Naive B cell (primary cell): ENCODE measurements at places on chromosomes 13 and 19. TPM values are rescaled to one million over a fixed set of nuclear protein-coding genes. Genes with fewer than 3 reads are reported as not detected.

Gene PGLYRP1
- 1.6 TPM for polyA plus RNA-seq

Gene ZNF574
- 16.2 TPM for polyA plus RNA-seq

Gene PNMA8B
- polyA plus RNA-seq = 1.3 TPM

Gene IRGC
- polyA plus RNA-seq = not detected

GRCh38 chr13:57633141-57633949 is 1.8 kb downstream of the PCDH17 start:
- H3K27ac ChIP-seq = no peak overlapping the region
- peak overlapping the region; percentile 44 for H3K4me3 ChIP-seq
- H3K36me3 ChIP-seq = no peaks in the 10 kb centered on the region
- H3K27me3 ChIP-seq = peaks cover 45% of the 10 kb centered on the region
- H3K4me1 ChIP-seq = peaks cover 32% of the 10 kb centered on the region

GRCh38 chr19:1098177-1099051 is 3.2 kb upstream of the POLR2E start:
- no peak overlapping the region for H3K27ac ChIP-seq
- no peaks in the 10 kb centered on the region for H3K27me3 ChIP-seq
- DNase-seq = no peak
- H3K36me3 ChIP-seq = no peaks in the 10 kb centered on the region
- H3K4me3 ChIP-seq = no peak overlapping the region
- H3K4me1 ChIP-seq = peaks cover 54% of the 10 kb centered on the region

DNA sequence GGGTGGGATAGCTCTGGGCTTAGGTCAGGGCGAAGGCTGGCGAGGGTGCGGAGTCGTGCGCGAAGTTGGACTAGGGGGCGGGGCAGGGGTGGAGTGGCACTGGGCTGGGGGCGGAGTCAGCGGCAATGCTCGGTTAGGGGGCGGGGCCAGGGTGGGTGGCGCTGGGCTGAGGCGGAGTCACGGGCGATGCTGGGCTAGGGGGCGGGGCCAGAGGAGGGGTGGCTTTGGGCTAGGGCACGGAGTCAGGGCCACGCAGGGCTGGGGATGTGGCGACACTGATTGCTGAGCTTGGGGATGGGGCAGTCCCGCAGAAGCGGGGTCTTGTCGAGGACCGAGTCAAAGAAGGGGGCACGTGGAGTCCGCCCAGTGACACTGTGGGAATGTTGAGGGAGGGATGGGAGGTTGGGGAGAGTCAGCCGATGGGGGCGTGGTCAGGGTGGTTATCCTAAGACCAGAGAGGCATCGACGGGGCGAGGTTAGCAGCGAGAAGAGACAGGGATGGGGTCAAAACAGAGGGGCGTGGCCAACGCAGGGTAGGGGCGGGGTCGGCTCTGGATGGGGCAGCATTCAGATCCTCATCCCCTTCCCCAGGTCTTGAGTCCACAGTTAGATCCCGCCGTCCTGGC is 8.7 kb downstream of the HOMER3 start:
- H3K36me3 ChIP-seq = no peaks in the 10 kb centered on the region
- peak; percentile 58 for DNase-seq
- peak overlapping the region; percentile 74 for H3K4me3 ChIP-seq
- peaks cover 5% of the 10 kb centered on the region for H3K27me3 ChIP-seq
- no peak overlapping the region for H3K27ac ChIP-seq
- peaks cover 8% of the 10 kb centered on the region for H3K4me1 ChIP-seq

GRCh38 chr13:27372896-27373295 is 51.5 kb upstream of the GTF3A start:
- peaks cover 53% of the 10 kb centered on the region for H3K27me3 ChIP-seq
- peaks cover 11% of the 10 kb centered on the region for H3K4me1 ChIP-seq
- DNase-seq = no peak
- no peak overlapping the region for H3K27ac ChIP-seq
- H3K36me3 ChIP-seq = no peaks in the 10 kb centered on the region

DNA sequence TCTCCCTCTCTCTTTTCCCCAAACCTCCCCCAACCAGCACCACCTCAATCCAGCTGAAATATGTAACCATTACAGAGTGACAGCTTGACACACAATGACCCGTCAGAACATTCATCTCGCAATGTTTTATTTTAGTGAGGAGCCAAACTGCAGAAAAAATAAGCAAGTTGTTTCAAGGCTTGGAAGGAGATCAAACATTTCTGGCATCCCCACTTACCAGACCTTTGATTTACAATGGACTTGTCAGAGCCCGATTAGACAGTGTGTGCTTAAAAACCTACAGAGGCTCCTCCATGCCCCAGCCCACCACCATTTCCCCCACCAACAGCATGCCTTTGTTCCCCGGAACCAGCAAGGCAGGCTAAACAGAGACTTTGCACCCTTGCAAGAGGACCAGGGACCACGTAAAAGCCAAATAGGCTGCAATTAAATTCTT is 382.8 kb upstream of the ZNF507 start:
- no peak for DNase-seq
- no peaks in the 10 kb centered on the region for H3K4me1 ChIP-seq
- H3K27ac ChIP-seq = no peak overlapping the region

DNA sequence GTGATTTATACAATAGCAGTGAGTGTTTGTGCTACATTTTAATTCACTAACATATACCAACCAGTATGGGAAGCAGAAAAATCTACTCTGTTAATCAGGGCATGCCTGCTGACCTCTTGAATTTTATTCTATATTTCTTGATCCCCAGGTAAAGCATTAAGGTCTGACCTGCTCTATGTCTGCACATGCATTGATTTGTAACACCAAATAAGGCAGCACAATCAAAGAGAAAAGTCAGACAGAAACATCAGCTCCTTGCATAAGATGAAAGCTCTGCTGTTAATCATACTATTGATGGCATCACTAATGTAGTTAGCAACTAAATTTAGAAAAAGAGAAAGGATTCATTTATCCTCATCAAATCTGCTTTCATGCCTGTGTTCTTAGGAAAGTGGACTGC is 2744.8 kb upstream of the PCDH20 start:
- H3K27ac ChIP-seq = no peak overlapping the region
- no peak overlapping the region for H3K4me3 ChIP-seq
- no peaks in the 10 kb centered on the region for H3K27me3 ChIP-seq
- no peaks in the 10 kb centered on the region for H3K36me3 ChIP-seq
- no peak for DNase-seq

DNA sequence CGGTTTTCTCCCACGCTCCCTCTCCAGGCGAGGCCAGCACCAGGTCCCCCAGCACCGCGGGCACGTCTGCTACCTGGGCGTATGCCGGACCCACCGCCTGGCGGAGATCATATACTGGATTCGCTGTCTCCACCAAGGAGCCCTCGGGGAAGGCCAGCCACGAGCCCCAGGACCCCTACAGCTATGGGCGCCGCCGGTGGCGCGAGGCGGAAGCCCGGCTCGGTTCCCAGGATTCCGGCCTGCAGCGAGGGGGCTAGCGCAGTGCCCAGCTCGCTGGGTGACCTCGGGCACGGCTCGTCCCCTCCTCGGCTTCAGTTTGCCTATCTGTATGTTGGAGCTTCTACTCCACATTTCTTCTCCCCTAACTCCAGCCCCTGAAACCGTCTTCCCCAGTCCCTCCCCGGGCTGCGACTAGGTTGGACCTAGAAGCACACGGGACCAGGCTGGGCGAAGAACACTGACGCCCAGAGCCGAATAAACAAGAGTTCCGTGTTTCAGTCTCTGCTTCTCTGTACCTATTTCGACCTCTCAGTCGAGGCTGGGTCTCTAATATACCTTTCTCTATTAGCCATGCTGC is 749 bp upstream of the CPT1C start:
- no peak overlapping the region for H3K27ac ChIP-seq
- peak overlapping the region; percentile 90 for H3K4me3 ChIP-seq
- DNase-seq = no peak
- peaks cover 24% of the 10 kb centered on the region for H3K27me3 ChIP-seq

DNA sequence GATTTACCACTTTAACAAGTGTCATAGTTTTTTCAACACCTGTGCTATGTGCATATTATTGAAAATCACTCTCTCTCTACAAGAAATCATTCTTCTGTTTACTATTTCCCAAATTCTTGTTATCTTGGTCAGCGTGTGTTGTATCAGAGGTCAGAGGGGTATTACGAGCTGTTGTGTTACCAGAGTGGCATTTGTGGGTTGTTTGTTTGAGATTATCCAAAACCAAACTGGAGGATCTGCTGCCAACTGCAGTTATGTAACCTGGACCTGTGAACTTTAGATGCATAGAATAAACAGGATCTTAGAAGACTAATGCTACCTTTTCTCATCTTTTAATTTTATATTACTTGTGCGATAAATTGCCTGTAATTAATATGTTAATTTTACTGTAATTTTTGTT is 1751.4 kb upstream of the SPRY2 start:
- no peak overlapping the region for H3K27ac ChIP-seq
- no peaks in the 10 kb centered on the region for H3K36me3 ChIP-seq
- H3K4me1 ChIP-seq = no peaks in the 10 kb centered on the region
- H3K27me3 ChIP-seq = no peaks in the 10 kb centered on the region

DNA sequence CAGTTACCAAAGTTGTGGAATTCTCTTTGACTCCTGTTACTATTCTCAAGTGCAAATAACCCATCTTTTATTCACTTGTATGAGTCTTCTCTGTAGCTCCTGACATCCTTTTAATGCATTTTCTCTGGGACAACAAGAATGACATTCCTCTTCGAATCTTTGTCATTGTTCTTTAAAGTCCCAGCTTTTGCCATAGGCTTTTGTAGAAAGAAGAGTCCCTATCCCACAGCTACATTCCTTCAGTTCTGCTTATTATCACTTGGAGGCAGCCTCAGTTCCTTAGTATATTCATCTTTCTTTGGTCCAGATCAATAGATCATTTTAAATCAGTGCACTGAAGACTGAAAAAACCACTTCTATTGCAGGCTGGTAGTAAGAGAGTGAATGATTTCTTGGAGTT is 560.2 kb downstream of the DACH1 start:
- H3K4me1 ChIP-seq = no peaks in the 10 kb centered on the region
- H3K27ac ChIP-seq = no peak overlapping the region
- H3K36me3 ChIP-seq = no peaks in the 10 kb centered on the region
- no peak for DNase-seq
- H3K4me3 ChIP-seq = no peak overlapping the region

DNA sequence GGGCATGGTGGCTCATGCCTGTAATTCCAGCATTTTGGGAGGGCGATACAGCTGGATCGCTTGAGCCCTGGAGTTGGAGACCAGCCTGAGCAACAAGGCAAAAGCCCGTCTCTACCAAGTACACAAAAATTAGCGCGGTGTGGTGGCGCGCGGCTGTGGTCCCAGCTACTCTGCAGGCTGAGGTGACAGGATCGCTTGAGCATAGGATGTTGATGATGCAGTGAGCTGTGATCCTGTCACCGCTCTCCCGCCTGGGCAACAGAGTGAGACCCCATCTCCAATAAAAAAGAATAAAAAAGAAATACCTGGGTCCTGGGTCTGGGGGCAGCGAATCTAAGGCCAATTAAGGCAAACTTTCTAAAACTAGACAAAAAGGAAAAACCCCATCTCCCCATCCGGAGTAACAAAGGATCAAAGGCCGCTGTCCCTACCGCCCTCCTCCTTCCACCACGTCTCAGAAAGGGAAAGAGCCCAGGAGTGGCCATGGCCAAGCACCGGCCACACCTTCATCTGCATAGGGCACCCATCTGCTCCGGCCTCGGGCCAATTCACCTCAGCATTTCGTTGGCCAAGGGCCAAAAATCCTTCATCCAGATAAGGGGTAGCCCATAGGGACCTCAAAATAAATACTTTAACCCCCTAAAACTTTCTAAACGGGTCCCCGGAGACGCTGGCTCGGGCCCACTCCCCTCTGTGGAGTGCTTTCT is 851 bp downstream of the ZNF320 start:
- peaks cover 15% of the 10 kb centered on the region for H3K36me3 ChIP-seq
- peak overlapping the region; percentile 97 for H3K27ac ChIP-seq
- peak; percentile 3 for DNase-seq
- H3K27me3 ChIP-seq = no peaks in the 10 kb centered on the region

- peaks cover 4% of the 10 kb centered on the region for H3K27me3 ChIP-seq
- H3K36me3 ChIP-seq = no peaks in the 10 kb centered on the region
- no peak overlapping the region for H3K27ac ChIP-seq
- no peak overlapping the region for H3K4me3 ChIP-seq
These were observed 123.2 kb upstream of the VSTM2B start for GRCh38 chr19:29402563-29402962.

DNA sequence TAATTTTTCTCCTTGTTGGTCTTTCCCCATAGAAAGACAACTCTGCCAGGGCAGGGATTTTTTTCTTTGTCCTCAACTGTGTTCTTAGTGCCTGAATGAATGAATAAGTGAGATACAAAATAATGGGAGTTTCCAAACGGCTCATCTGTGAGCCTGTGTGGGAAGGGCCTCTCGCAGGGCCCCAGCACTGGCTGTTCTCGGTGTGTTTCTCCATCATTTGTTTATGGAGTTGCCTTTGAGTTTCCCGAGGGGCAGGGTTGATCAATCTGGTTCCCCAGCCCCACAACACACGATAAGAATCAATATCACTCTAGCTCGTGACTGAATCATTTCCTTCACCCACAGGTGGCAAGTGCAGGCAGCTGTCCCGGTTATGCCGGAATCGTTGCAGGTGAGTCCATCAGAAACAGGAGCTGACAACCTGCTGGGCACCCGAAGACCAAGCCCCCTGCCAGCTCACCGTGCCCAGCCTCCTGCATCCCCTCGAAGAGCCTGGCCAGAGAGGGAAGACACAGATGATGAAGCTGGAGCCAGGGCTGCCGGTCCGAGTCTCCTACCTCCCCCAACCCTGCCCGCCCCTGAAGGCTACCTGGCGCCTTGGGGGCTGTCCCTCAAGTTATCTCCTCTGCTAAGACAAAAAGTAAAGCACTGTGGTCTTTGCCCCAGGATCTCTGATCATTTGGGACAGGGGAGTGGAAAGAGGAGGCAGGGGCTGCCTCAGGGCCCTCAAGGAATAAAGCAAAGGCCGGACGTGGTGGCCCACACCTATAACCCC is 14.9 kb downstream of the FXYD5 start:
- H3K27me3 ChIP-seq = no peaks in the 10 kb centered on the region
- DNase-seq = no peak
- H3K4me3 ChIP-seq = no peak overlapping the region

- H3K27me3 ChIP-seq = no peaks in the 10 kb centered on the region
- H3K27ac ChIP-seq = no peak overlapping the region
- no peaks in the 10 kb centered on the region for H3K36me3 ChIP-seq
- H3K4me1 ChIP-seq = no peaks in the 10 kb centered on the region
- no peak overlapping the region for H3K4me3 ChIP-seq
These were observed 259.9 kb downstream of the SLITRK1 start for GRCh38 chr13:83622422-83622784.

- DNase-seq = no peak
- H3K27me3 ChIP-seq = no peaks in the 10 kb centered on the region
- H3K36me3 ChIP-seq = no peaks in the 10 kb centered on the region
These were observed 77.0 kb downstream of the ZNF536 start for GRCh38 chr19:30449078-30449590.
